ENCODE measurements at places on chromosomes 5 and 9. TPM values are rescaled to one million over a fixed set of nuclear protein-coding genes. Genes with fewer than 3 reads are reported as not detected.

GABRB2 gene
- total RNA-seq, result 0.30 TPM

SPATA31C1 gene
- not detected for total RNA-seq

IFNA14 gene
- total RNA-seq, result not detected

FAM169A gene
- total RNA-seq, result 0.74 TPM

CARTPT gene
- not detected for total RNA-seq

NUTM2G gene
- total RNA-seq, result not detected

MLANA gene
- total RNA-seq, result 0.05 TPM

KIF20A gene
- 3.9 TPM for total RNA-seq

SELENOP gene
- 0.32 TPM for total RNA-seq

PRRC2B gene
- 53.7 TPM for total RNA-seq

TAF9 gene
- total RNA-seq, result 66.5 TPM

ACTL7A gene
- not detected for total RNA-seq

LSM11 gene
- total RNA-seq, result 8.6 TPM

CYLC2 gene
- not detected for total RNA-seq

ACSL6 gene
- under 0.01 TPM for total RNA-seq

TAF11L10 gene
- total RNA-seq, result not detected

ITK gene
- total RNA-seq, result not detected

AK6 gene
- 59.0 TPM for total RNA-seq

ADAMTS12 gene
- 179 TPM for total RNA-seq

CA9 gene
- 8.1 TPM for total RNA-seq

WNT8A gene
- total RNA-seq, result not detected

EGFLAM gene
- total RNA-seq, result 1.3 TPM

GPX3 gene
- total RNA-seq, result 1.2 TPM

FBN2 gene
- 217 TPM for total RNA-seq

GARNL3 gene
- total RNA-seq, result 3.5 TPM

TTLL11 gene
- 4.6 TPM for total RNA-seq

SLC45A2 gene
- total RNA-seq, result not detected

SLC25A48 gene
- not detected for total RNA-seq

SVEP1 gene
- 9.2 TPM for total RNA-seq

BAAT gene
- total RNA-seq, result 0.23 TPM

ZNF474 gene
- 1.2 TPM for total RNA-seq

SOX30 gene
- not detected for total RNA-seq

SV2C gene
- total RNA-seq, result not detected

PRRX2 gene
- 0.59 TPM for total RNA-seq

DTWD2 gene
- total RNA-seq, result 6.4 TPM

APBB3 gene
- total RNA-seq, result 24.1 TPM

CCDC192 gene
- total RNA-seq, result not detected

KIAA0825 gene
- total RNA-seq, result 5.0 TPM

Measured in smooth muscle cell of the umbilical artery (primary cell).